ENCODE measurements at places on chromosomes 1 and 21. TPM values are rescaled to one million over a fixed set of nuclear protein-coding genes. Genes with fewer than 3 reads are reported as not detected.

Gene ADCY10
- total RNA-seq: not detected

Gene CD34
- total RNA-seq: not detected

Gene B3GALT2
- total RNA-seq: 0.13 TPM

Gene METTL13
- total RNA-seq: 56.5 TPM

Gene CLDN17
- total RNA-seq: not detected

- H3K4me1 ChIP-seq: no peaks in the 10 kb centered on the region
- H3K27me3 ChIP-seq: peaks cover 2% of the 10 kb centered on the region
- H3K4me3 ChIP-seq: no peak overlapping the region
These were observed 344.6 kb upstream of the AJAP1 start for GRCh38 chr1:4309676-4310320.

DNA sequence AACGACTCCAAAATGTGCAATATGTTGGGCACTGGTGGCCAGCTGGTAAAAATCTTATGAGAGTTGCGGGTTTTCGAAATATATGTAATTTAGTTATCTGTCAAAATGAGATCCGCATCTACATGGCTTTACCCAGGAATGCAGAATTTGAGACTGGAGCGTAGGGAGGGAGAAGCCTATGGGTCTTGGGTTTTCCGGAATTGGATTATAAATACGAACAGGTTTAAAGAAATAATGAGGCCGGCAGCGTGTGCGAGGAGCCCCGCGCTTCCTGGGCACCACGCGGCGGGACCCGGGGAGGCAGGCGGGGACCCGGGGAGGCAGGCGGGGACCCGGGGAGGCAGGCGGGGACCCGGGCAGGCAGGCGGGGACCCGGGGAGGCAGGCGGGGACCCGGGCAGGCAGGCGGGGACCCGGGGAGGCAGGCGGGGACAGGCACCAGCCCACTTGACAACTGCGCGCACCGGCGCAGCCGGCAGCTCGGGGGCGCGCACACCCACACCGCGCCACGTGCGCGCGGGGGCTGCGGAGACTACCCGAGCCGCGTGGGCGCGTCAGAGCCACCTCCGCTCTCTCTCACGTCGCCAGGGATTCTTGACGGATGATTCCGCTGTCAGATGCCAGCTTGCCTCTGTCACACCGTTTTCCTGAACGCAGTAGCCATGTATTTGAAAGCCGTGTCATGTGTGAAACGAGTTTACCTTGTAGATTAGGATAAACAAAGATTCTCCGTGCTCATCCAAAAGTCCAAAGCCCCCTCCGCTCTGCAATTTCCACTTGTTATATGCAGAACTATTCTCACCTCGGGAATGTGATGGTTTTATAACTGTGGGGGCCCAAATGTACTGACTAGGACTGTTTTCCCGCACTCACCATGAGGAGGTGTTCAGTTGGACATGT is 54.3 kb upstream of the HNRNPU start:
- H3K4me3 ChIP-seq: peak overlapping the region; percentile 82
- H3K36me3 ChIP-seq: peaks cover 1% of the 10 kb centered on the region
- peak overlapping the region; percentile 55 for H3K27ac ChIP-seq
- H3K4me1 ChIP-seq: peaks cover 14% of the 10 kb centered on the region
- peaks cover 30% of the 10 kb centered on the region for H3K27me3 ChIP-seq
- DNase-seq: peak; percentile 39

- no peaks in the 10 kb centered on the region for H3K36me3 ChIP-seq
- H3K27me3 ChIP-seq: peaks cover under 1% of the 10 kb centered on the region
- no peak overlapping the region for H3K4me3 ChIP-seq
These were observed 21.2 kb downstream of the TP73 start for GRCh38 chr1:3673381-3674099.

GRCh38 chr1:68128157-68128556 is 77.7 kb upstream of the DIRAS3 start:
- DNase-seq: no peak
- no peaks in the 10 kb centered on the region for H3K36me3 ChIP-seq
- no peaks in the 10 kb centered on the region for H3K4me1 ChIP-seq
- no peak overlapping the region for H3K4me3 ChIP-seq
- peaks cover 3% of the 10 kb centered on the region for H3K27me3 ChIP-seq

GRCh38 chr1:67162954-67163353 is 3.3 kb upstream of the IL23R start:
- peak overlapping the region; percentile 93 for H3K27ac ChIP-seq
- DNase-seq: peak; percentile 62
- peaks cover 65% of the 10 kb centered on the region for H3K4me1 ChIP-seq

GRCh38 chr1:188270497-188270896 is 1441.7 kb downstream of the PLA2G4A start:
- no peak for DNase-seq
- no peaks in the 10 kb centered on the region for H3K4me1 ChIP-seq
- no peak overlapping the region for H3K4me3 ChIP-seq
- no peaks in the 10 kb centered on the region for H3K27me3 ChIP-seq
- H3K27ac ChIP-seq: no peak overlapping the region

- no peak overlapping the region for H3K4me3 ChIP-seq
- no peaks in the 10 kb centered on the region for H3K27me3 ChIP-seq
- peaks cover 25% of the 10 kb centered on the region for H3K36me3 ChIP-seq
- H3K4me1 ChIP-seq: peaks cover 4% of the 10 kb centered on the region
- H3K27ac ChIP-seq: no peak overlapping the region
- no peak for DNase-seq
These were observed 29.8 kb downstream of the DBT start for GRCh38 chr1:100219883-100220282.

DNA sequence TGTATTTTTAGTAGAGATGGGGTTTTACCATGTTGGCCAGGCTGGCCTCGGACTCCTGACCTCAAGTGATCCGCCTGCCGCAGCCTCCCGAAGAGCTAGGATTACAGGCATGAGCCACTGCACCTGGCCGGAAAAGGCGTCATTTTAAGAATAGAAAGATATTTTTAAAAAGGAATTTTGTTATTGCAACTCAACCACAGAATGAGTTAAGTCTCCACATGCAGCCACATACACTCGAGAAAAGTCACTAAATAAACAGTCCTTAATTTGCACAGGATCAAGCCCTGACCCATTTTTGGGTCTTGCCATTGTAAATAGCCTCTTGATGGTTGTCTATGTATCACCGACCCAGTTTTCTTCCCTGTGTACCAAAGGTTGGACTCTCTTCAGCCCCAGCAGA is 85.5 kb downstream of the FBXO2 start:
- no peak overlapping the region for H3K27ac ChIP-seq
- H3K27me3 ChIP-seq: peaks cover 3% of the 10 kb centered on the region
- no peaks in the 10 kb centered on the region for H3K4me1 ChIP-seq

GRCh38 chr1:196651637-196652215 is at the start of gene CFH:
CFH (plus strand) TSS chr1:196652043; CDS start chr1:196652118, 75 bp downstream.
- DNase-seq: no peak
- no peaks in the 10 kb centered on the region for H3K36me3 ChIP-seq
- H3K27ac ChIP-seq: no peak within 1 kb of the TSS
- H3K4me3 ChIP-seq: peak within 1 kb of the TSS; percentile 59
- H3K27me3 ChIP-seq: no peaks in the 10 kb centered on the region

- H3K27ac ChIP-seq: peak overlapping the region; percentile 61
- peaks cover 48% of the 10 kb centered on the region for H3K36me3 ChIP-seq
- H3K4me1 ChIP-seq: peaks cover 52% of the 10 kb centered on the region
- no peak for DNase-seq
- no peak overlapping the region for H3K4me3 ChIP-seq
These were observed 21.7 kb upstream of the SH3D21 start for GRCh38 chr1:36284517-36284916.

Data from activated T-helper 1 cell treated with anti-CD3 and anti-CD28 coated beads, Interleukin-12 subunit alpha, Interleukin-12 subunit beta, Interleukin-2, Interleukin-4 antibody, amounts not matched to agents 30 ng/mL and 10 ng/mL and 1 ng/mL, durations not matched to agents 14 hours and 24 hours and 36 hours (primary cell).